ENCODE measurements at places on chromosomes 1 and 21. TPM values are rescaled to one million over a fixed set of nuclear protein-coding genes. Genes with fewer than 3 reads are reported as not detected.

PLD5 gene
- not detected for total RNA-seq

LCE1D gene
- total RNA-seq, result not detected

SLAMF7 gene
- total RNA-seq, result 6.4 TPM

ZFYVE9 gene
- 25.7 TPM for total RNA-seq

AVPR1B gene
- 0.89 TPM for total RNA-seq

SMCP gene
- not detected for total RNA-seq

ATP1A4 gene
- not detected for total RNA-seq

FCER1A gene
- total RNA-seq, result 0.46 TPM

TDRKH gene
- 7.4 TPM for total RNA-seq

TRIM67 gene
- total RNA-seq, result 0.05 TPM

DNAH14 gene
- 12.7 TPM for total RNA-seq

GPATCH2 gene
- 13.2 TPM for total RNA-seq

USH2A gene
- total RNA-seq, result 0.03 TPM

S100A3 gene
- total RNA-seq, result 0.85 TPM

CLEC20A gene
- not detected for total RNA-seq

MPZ gene
- total RNA-seq, result 2.1 TPM

All from mucosa of descending colon (tissue), 3 donors.